ENCODE measurements at places on chromosomes 6 and 20.

DNA sequence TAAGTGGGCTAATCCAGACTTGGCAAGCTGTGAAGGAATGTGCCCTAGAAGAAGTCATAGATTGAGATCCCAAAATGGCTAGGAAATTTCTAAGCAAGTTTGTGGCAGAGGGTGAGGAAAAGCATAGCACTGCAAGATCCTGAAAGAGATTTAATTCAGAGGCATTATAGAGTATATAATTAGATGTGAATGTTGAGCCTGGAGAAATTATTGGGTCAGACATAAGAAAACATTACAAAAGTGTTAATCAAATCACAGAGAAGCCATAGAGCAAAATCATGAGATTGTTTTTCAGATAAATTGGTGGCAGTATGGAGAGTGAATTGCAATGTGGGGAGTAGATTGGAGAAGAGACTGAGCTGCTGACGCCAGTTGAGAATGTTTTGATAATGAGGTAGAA is 90.0 kb downstream of the CD2AP start:
- no peak for DNase-seq

- DNase-seq = no peak
Observed at GRCh38 chr6:106609699-106610098, 19.6 kb downstream of the RTN4IP1 start.

DNA sequence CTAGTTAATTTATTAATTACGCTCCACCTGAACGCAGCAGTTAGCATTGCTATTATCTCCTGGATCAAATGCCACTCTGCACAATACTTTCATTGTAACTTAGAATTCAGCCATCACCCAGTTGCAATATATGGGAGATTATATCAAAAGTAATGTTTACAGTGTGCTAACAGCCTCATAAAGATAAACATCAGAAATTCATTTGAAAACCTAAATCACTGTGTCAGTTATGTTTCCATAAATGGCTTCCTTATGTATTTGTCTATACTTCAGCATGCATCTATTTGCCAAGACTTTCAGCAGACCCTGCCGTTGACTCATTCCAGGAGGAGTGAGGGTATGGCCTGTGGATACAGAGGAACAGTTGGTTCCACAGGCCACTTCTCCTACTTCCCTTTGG is 300.1 kb downstream of the TFAP2B start:
- no peak for DNase-seq

- DNase-seq = no peak
Observed at GRCh38 chr6:159080217-159080976, 35.6 kb upstream of the TAGAP start.

GRCh38 chr20:347317-347639 is 367 bp downstream of the NRSN2 start:
- no peak for DNase-seq

DNA sequence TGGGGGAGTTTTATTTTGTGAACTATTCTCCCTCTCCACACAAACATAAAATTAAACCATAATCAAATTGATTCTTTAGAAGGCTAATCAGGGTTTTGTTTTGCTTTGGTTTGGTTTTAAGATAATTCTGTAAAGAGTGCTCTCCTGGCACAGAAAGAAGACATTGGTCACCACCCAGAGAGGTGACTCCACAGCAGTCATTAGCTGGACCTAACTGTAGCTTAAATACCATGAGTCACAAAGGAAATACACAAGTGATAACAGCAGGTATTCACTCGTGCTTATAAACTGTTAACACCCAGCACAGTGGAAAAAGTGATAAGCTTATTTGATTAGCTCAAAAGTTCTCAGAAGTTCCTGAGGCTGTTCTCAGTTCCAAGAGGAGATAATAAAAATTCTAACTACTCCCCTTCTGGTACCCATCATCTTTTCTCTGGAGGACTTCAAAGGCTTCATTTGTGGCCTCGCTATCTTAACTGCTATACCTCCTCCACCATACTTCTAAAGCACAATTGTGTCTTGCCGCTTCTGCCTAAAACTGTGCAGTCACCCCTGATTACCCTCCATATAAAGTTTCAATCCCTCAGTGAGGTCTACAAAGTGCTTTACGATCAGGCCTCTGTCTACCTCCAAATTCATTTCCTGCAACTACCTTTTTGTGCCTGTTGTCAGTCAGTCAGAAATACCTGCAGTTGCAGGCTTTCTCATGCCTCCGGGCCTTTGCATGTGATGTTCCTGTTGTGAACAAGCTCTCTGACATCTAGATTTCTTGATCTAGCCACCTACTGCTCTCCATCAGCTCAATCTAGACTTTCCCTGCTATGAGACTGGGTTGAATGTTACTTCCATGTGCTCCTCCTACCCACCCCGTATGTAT is 201.1 kb downstream of the SAMD5 start:
- no peak for DNase-seq

DNA sequence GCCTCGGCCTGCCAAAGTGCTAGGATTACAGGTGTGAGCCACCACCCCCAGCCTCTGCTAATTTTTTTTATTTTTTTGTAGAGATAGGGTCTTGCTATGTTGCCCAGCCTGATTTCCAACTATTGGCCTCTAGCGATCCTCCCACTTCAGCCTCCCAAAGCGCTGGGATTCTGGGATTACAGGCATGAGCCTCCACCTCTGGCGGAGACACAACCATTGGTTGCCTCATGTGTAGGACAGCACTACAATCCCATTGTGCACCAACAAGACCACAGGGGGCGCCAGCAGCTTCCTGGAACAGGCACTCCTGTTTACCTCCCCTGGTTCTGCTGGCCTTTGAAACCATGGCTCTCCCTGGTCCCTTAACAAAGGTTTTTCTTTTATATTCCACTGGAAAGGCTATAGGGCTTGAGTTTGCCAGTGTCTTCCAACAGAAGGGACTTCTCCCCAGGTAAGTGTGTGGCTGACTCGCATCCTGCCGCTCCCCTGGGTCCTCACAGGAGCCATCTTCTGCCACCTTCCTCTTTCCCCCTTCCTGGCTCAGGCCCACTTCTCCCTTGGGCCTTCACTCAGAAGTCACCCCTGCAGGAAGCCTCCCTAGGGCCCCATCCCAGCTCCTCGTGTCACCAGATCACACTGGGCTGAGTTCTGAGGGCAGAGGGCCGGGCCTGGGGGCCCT is 39.2 kb upstream of the TLDC2 start:
- peak; percentile 77 for DNase-seq

- DNase-seq = no peak
Observed at GRCh38 chr20:32752458-32753250, 9.4 kb upstream of the COMMD7 start.

- no peak for DNase-seq
Observed at GRCh38 chr6:315921-316752, 23.9 kb downstream of the DUSP22 start.

Data from right cardiac atrium (tissue), 5 donors.